ENCODE measurements at places on chromosomes 16 and 17.
A peak's percentile ranks its signal among the peaks of the same experiment; 100 is the strongest.

DNA sequence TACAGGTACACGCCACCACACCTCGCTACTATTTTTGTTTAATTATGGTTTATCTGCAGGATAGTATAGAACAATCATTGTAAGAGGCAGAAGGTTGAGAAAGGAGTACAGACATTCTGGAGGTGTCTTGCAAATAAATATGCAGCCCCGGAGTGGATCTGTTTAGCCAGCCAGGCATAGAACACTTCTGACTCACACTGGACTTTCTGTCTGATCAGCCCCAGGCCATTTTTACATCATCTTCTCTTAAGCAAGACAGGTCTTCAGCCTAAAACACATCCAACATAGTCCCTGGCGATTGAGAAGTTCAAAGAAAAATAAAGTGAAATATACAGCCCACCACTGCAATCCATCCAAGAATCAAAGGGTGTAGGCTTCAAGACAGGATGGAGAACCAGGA lies 81.4 kb downstream of the XYLT1 start:
- no peak for DNase-seq

DNA sequence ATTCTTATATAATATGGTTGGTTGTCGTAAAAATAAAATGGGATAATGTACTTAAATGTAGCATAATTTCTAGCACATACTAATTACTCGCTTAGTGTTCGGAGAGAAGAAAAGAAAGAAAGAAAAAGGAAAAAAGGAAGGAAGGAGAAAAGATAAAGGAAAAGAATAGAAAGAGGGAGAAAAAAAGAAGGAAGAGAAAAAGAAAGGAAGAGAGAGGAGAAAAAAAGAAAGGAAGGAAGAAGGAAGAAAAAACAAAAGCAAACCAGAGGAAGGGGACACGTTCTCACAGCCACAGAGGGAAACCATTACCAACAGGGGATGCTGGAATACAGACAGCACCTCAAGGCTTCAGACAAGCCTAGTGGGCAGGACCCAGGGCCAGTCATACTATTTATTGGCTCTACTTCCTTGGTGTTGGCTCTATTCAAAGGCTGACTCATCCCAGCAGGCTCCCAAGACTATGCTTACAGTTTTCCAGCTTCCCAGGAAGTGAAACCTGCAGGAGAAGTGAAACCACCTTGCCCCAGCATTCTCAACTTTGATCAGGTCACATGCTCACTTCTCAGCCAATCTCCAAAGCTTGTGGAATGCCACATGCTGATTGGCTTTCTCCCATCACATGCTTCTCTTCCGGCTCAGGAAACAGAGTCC lies 273.5 kb upstream of the IRX5 start:
- no peak for DNase-seq

DNA sequence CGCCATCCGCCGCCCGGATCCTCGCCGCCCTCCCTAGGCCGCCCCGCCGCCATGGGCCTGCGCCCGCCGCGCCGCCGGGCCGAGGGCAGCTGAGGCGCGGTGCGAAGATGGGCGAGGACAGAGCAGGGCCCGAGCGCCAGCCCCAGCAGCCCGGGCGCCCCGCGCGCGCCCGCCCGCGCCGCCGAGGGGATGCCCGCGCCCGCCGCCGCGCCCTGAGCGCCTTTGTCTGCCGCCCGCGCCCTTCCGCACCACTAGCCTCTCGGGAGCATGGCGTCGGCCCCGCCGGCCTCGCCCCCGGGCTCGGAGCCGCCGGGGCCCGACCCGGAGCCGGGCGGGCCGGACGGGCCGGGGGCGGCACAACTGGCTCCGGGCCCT lies 278 bp downstream of the RAB11FIP3 start:
- no peak for DNase-seq

DNA sequence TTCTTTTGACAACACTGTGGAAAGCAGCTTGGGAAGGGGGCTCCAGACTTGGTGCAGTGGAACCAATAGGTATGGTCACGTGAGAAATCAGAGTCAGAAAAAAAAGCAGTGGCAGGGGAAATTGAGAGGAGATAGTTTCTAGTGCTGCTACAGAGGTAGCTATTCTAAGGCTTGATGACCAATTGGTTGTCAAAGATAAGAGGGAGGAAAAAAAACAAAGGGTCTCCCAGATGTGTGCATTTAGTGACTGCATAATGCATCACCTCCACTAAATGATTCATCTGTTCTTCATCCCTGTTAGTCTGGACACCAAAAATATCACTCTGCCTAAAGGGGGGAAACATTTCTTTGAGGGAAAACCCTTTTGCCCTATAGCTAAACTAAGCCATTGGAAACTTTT lies 56.5 kb downstream of the PIGL start:
- no peak for DNase-seq

GRCh38 chr17:39736319-39737165 lies 1.2 kb upstream of the GRB7 start:
- no peak for DNase-seq

GRCh38 chr17:28612936-28613872 lies 781 bp downstream of the RSKR start:
- DNase-seq: peak; percentile 58

DNA sequence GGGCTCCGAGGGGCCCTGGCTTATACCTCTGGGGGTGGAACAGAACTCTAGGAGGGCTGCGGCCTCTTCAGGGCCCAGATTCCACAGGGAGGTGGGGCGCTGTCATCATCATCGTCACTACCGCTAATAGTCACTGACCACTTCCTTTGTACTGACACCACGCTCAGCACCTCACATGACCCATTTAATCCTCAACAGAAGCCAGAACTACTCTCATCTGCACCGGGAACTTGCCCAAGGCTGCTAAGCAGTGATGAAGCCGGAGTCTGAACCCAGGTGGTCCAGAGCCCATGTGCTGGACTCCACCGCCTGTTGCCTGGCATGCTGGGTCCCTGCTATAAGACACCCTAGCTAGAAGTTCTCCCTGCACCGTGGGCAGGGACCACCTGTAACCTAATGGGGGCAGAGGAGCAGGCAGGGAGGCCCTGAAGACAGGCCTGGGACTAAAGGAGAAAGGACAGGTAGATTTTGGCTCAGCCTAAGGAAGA lies 12.0 kb downstream of the UNC13D start:
- no peak for DNase-seq

DNA sequence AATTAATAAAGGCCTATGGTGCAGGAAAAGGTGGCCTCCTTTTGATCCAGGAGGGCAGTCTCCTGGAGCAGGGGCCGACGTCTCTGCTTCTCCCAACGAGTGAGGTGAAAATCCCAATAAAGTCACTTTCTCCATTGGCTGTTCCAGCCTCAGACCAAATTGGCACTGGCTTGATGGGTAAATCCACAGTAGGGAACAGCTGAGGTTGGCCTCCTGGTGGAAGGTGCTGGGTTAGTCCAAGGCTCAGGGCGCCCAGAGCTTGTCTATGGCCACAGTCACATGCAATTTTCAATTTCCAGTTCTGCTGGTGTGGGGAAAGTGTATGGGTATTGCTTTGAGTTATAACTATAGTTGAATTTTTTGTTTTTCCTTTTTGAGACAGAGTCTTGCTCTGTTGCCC lies 79.0 kb downstream of the NETO2 start:
- DNase-seq: no peak

- no peak for DNase-seq
These were observed 43.6 kb upstream of the RBFOX3 start for GRCh38 chr17:79654350-79654959.

GRCh38 chr16:74466872-74467271 lies 45.6 kb upstream of the CLEC18B start:
- no peak for DNase-seq

DNA sequence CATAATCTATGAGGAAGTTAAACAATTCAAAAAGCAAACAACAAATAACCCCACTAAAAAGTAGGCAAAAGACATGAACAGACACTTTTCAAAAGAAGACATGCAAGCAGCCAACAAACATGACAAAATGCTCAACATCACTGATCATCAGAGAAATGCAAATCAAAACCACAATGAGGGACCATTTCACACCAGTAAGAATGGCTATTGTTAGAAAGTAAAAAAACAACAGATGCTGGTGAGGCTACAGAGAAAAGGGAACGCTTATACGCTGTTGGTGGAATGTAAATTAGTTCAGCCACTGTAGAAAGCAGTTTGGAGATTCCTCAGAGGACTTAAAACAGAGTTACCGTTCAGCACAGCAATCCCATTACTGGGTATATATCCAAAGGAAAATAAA lies 24.4 kb downstream of the TNFRSF13B start:
- DNase-seq: no peak

Measured in erythroblast (primary cell).